Effector CD4-positive, alpha-beta T cell (primary cell): ENCODE measurements at places on chromosomes 13 and 19.
A peak's percentile ranks its signal among the peaks of the same experiment; 100 is the strongest.

DNA sequence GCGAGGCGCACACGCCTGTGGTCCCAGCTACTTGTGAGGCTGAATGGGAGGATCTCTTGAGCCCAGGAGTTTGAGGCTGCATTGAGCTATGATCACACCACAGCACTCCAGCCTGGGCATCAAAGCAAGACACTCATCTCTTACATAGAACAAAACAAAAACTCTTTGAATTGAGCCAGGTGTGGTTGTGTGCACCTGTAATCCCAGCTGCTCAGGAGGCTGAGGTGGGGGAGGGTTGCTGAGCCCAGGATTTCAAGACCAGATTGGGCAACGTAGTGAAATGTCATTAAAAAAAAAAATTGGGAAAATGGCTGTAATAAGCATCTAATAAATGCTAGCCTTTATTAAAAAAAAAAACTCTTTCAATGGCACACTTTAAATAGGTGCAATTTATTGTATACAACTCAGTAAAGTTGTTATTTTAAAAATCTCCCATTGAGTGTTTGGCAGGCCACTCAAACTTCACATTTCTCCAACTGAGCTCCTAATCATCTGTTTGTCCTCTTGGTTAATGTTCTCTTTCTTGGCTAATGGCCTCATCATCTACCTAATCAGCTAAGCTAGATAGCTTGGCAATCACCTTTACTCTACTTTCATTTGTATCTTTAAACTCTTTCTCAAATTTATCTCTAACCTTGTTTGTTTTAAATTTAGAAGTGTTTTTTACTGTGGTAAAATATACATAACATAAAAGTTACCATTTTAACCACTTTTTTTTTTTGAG lies 28.1 kb upstream of the HMGB1 start:
- DNase-seq, result no peak

- DNase-seq, result no peak
Observed at GRCh38 chr13:73162912-73163911, 104.4 kb downstream of the KLF5 start.

GRCh38 chr19:35596366-35596999 lies 10.5 kb downstream of the PMIS2 start:
- DNase-seq, result no peak

- DNase-seq, result peak; percentile 47
Observed at GRCh38 chr19:58181902-58182576, 822 bp upstream of the ZNF274 start.

- no peak for DNase-seq
Observed at GRCh38 chr19:2758601-2759313, 18.9 kb upstream of the SLC39A3 start.

GRCh38 chr13:105597573-105597972 lies 937.9 kb downstream of the EFNB2 start:
- DNase-seq, result no peak

DNA sequence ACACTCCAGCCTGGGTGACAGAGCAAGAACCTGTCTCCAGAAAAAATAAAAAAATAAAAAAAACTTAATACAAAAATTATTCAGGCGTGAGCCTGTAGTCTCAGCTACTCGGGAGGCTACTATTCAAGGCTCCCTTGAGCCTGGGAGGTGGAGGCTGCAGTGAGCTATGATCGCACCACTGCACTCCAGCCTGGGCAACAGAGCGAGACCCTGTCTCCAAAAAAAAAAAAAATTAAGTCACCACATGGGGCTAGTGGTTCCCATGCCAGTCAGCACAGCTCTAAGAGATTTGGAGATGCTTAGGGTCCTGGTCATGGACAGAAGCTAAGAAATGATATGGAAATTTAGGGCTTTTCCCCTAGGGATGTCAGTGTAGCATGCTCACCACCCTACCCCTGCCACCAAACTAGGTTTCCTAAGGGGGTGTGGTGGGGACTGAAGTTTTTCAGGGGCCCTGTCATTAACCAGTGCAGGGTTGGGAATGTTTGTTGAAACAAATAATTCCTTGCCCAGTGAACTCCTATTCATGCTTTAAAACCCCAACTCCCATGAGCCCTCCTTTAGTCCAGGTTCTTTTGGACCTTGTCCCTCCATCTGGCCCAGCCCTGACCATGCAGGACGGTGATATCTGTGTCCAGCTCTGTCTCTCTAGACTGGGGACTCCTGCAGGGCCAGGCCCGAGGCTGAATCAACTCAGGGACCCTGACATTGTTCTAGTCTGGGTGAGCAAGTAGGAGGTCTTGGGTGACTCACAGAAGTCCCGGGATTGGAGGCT lies 1.8 kb downstream of the FCHO1 start:
- no peak for DNase-seq

- no peak for DNase-seq
Observed at GRCh38 chr19:39082745-39083598, 1.2 kb upstream of the ACP7 start.

- DNase-seq, result no peak
Observed at GRCh38 chr13:79379274-79379673, 26.8 kb downstream of the RBM26 start.

DNA sequence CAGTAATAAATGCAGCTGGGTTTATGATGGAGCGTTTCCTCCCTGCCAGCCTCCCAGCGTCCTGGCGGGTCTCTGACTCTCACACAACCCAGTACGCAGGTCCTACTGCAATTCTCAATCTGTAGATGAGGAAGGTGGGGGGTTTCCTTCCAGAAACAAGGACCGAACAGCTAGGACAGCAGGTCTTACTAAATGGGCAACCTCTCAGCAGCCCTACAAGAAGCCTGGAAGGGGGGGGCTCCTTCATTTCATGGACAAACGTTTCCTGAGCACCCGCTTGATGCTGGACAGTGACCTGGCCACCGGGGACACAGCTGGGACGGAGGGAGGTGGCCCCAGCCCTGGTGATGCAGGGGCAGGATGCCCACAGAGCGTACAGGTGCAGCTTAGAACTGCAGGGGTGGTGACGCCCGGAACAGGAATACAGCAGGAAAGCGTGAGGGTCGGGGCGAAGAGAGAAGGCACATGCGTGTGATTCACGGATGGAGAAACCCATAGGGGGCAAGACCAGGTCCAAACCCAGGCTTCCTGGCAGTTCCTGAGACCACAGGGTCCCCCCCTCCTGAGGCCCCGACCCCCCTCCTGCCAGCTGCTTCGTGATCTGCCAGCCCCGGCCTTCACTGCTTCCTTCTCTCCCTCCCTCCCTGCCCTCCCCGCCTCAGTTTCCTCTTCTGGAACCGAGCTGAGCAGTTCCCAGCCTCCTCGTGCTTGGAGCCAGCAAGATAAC lies 732 bp upstream of the C2CD4C start:
- no peak for DNase-seq

DNA sequence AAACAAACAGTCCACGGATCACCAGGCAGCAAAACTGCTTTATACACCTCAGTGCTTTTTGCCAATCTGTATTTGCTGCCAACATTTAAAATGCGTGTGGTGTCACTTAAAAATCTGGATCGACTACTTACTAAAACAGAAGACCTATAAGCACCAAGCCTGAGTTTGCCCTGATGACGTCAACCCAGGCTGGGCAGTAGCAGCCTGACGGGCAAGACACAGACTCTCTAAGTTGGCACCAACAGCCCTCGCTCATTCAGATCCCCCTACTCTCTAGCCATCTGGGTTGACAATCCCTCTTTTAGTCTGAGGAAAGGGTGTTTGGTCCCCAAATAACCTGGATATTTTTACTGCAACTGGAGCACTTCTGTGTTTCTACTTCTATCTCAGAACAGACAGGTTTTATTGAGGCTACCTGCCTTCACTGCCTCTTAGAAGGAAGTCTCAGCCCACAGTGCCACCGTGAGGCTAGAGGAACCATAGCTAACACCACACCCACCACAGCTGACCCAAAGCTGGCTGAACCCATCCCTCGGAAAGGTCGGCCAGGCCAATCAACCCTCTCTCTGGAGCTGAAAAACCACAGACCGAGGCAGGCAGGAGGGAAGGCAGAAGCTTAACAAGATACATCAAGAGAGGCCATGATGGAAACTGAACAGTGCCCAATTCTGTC lies 6.9 kb downstream of the SUGP2 start:
- no peak for DNase-seq

DNA sequence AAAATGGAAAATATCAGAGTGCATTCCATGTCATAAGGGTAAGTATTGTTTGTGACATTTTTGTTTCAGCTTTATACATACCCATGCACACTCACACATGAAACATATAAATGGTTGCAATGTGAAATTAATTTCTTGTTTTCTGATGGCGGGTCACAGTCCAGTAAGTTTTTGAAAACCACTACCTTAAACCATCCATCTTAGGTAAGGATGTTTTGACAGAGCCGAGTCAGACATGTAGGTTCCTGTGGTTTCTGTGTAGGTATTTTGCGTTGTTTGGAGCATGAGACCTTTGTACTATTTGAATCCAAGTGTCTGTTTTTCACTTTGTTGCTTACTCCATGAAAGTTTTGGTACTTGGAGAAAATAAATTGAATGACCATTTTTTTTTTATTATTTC lies 121.7 kb downstream of the B3GLCT start:
- DNase-seq, result no peak

- no peak for DNase-seq
Observed at GRCh38 chr13:75432811-75433244, 49.1 kb downstream of the TBC1D4 start.

DNA sequence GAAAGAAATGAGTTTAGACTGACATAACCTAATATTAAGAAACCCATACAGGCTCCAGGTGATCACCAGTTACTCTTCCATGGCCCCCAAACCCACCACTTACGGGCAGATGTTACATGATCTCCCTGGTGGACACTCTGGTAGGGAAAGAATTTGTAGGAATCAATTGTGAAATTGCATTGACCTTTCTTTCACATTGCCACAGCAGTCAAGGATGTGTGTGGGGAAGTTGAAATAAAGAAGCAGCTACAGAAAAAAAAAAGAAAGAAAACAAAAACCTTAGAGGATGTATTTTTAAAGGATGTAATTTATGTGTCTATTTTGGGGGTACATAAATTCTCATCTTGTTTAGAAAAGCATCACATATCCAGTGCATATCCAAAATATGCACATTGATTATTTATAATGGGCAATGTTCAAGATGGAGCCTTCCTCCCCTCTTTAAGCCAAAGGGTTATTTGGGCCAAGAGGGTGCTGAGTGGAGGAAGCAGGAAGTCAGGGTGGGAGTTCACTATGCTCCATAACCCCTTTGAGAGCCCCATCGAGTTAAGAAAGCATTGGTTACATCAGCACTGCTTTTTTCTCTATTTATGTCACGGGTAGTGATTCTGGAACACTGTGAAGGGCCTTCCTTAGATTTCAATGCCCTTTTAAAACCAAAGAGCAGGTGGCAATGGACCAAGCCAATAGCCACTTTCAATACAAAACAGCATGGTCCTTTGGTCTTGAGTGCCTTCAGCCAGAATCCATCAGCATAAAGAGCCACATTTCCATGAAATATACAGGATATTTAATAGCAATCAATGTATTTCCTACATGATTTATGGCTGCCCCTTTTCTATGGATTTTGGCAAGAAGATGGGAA lies 169.6 kb downstream of the LACC1 start:
- DNase-seq, result no peak
